ENCODE measurements at places on chromosomes 2 and 18.

GRCh38 chr18:3061581-3062312, 48.8 kb upstream of the LPIN2 start:
- no peak for DNase-seq

DNA sequence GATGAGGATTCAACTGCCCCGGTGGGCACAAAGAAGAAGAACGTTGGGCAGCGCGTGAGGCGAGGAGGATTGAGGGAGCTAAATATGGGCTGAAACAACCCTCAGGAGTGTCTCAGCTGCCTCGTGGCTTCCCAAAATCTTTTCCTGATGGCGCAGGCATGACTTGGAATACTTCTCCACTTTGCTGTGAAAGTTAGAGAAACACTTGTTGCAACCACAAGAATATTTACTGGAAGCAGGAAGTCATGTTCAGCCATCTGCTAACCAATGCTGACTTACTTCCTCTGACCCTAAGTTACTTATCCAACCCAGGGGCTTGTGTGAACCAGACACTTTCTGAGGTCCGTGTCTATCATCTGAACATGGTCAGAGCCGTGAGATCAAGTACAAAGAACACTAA, 148.8 kb downstream of the ARL4C start:
- DNase-seq = no peak

DNA sequence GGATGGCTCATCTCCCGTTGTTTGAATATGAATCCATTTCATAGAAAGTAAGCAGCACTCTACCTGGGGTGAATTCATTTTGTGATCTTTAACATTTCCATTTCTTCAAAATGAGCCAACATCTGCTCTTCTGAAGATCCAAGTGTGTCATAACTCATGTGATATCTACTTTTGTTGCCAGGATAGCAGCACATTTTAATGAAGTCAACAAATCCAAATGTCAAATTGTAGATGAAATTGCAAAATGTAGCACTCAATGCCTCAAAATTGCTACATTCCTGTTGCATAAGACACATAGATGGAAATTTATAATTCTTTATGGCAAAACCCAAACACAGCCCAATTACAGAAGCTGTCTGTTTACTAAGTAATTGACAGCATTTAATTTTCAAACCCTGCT, 360.7 kb downstream of the TMX3 start:
- no peak for DNase-seq

DNA sequence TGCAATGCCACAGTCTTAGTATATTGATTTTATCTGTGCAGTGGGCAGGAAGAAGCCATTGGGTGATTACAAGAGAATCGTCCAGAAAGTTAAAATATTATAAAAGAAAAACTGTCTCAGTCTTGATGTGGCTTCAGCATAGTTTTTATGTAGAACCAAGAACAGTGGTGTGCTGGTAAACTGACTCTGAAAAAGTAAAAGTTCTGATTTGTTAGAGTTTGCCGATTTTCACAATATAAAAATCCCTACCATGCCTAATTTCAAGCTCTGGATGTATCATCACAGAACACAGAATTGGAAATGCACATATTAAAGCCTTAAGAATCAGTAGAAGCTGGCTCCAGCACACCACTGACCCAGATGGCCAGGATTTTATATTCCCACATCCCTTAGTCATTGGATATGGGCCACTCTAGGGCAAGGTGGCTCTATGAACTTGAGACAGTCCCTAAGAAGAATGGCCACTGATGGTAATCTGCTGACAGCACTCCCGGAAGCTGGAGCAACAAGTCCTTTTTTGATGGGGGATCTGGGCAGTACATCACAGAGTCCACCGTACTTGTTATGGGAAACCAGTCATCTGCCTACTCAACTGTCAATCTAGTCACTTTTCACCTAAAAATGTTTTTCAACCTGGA, 9.3 kb upstream of the PLEKHM3 start:
- DNase-seq = no peak

DNA sequence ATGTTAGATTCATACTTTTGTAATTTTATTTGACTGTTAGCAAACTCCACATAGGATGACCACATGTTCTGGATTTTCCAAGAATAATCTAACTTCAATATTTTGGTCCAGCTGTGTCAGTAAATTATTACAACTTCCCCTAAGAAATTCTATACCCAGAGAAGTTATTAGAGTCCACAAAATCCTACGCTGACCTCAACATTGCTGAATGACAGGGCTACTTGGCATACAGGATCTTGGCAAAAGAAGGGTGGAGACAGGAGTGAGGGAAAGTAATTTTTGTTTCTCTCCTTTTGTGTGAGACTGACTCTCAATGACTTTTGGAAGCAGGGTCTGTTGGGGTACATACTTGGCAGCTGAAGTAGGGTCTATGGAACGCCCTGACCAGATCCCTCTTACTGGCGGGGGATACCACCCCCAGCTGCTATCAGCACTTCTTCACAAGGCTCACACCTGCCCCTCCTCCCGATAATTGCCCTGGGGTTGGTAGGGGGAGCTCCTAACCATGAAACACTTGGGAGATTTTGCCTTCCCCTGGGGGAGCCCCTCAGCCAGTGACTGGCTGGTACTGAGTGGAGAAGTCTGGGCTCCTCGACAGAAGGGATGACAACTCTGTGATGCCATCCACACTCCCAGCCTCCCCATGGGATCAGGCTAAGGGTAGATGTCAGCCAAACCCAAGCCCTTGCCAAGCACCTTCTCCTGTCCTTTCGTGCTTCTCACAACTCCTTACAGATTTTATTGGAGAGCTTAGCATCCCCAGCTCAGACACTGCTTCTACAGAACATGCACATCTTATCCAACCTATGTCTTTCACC, 110.6 kb upstream of the FHL2 start:
- DNase-seq = no peak

DNA sequence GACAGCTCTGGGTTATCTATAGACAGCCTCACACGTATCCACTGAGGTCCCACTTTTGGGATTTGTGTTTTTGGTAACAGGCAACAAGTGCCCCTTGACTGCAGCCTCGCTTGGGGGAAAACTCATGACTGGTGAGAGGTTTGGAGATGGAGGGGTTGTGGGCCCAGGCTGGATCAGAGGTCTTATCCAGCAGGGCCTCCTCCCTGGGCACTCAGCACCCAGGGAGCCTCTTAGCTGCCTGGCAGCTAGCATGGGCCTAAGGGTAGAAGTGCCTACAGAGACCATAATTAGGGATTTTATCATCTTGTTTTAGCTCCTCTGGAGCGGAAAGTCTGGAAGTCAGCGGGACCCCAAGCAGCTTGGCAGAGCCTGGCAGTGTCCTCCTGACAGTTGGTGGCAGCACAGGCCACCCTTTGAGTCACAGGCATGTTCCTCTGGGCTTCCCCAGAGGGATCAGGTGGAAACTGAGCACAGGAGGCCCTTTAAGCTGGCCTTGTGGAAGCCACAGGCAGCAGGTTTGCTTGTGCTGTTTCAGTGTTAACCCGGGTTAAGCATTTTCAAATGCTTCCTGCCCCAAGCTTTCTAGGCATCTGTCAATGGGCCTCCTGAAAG, 143.1 kb downstream of the KCTD1 start:
- peak; percentile 62 for DNase-seq

- no peak for DNase-seq
Observed at GRCh38 chr2:231306791-231307393, 88.6 kb upstream of the B3GNT7 start.

DNA sequence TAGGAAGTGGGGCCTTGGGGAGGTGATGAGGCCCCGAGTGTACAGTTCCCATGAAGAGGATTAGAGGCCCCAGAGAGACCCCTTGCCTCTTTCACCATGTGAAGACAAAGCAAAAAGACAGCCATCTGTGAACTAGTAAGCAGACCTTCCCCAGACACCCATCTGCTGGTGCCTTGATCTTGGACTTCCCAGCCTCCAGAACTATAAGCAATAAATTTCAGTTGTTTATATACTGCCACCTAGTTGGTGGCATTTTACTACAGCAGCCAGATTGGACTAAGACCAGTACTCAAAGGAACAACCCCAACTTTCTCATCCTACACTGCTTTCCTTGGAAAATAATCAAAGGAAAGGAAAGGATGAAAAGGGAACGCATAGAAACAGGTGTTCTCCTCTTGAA, 27.9 kb upstream of the CREG2 start:
- no peak for DNase-seq

GRCh38 chr2:37895140-37895539, 29.9 kb upstream of the RMDN2 start:
- no peak for DNase-seq

GRCh38 chr2:193963472-193964119, 1693.4 kb upstream of the SLC39A10 start:
- peak; percentile 5 for DNase-seq

DNA sequence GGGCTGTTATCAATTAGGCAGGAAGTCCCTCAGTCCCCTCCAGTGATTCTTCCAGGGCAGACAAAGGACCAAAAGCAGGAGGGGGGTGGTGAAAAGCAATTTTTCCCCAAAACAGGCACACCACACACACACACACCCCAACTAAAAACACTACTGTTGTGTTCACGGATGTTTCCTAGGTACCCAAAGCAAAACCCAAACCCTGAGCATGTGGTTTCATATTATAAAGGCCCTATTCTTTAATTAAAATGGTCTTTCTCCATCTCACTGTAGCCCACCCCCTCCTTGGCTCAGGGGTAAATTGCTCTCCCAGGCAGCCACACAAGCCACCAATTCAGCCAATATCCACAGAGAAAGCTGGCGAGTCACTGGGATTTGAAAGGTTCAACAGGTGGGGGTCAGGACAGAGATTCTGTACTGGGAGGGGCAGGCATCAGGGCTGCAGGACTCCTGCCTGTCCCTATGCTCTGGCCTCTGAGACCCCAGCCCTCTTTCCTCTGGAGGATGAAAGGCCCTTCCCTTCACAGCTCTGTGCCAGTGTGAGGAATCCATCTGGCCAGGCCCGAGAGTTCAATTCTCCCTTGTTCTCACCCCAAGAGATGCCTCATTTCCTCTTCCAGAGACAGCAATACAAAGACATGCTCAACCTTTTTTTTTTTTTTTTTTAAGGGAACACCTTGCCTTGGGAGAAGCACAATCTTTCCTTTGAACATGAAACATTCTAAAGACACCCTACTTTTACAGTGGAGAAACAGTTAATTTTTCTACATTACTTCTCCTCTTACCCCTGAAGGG, 43.6 kb downstream of the SPRED2 start:
- no peak for DNase-seq

DNA sequence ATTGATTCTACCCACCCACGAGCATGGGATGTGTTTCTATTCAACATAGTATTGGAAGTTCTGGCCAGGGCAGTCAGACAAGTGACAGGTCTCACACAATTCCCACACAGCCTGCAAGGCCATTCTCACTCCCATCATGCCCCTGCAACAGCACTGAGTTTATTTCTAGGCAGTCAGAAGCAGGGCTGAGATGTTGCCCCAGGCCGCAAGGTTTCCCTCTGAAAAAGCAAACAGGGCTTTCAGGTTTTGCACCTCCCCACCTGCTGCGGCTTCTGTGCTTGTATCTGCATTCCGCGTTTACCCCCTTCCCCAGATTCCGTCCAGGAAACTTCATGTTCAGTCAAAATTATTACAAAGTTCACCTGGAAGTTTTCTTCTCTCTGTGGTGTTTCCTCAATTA, 9.4 kb upstream of the TACR1 start:
- DNase-seq = no peak

Data from spinal cord (tissue), 10 donors.